ENCODE measurements at places on chromosomes 3 and 15.

GRCh38 chr15:39976291-39977274 lies 42.7 kb downstream of the EIF2AK4 start:
- no peak for DNase-seq
- H3K4me1 ChIP-seq = no peaks in the 10 kb centered on the region
- H3K27ac ChIP-seq = no peak overlapping the region
- no peaks in the 10 kb centered on the region for H3K27me3 ChIP-seq
- H3K4me3 ChIP-seq = peak overlapping the region; percentile 61

DNA sequence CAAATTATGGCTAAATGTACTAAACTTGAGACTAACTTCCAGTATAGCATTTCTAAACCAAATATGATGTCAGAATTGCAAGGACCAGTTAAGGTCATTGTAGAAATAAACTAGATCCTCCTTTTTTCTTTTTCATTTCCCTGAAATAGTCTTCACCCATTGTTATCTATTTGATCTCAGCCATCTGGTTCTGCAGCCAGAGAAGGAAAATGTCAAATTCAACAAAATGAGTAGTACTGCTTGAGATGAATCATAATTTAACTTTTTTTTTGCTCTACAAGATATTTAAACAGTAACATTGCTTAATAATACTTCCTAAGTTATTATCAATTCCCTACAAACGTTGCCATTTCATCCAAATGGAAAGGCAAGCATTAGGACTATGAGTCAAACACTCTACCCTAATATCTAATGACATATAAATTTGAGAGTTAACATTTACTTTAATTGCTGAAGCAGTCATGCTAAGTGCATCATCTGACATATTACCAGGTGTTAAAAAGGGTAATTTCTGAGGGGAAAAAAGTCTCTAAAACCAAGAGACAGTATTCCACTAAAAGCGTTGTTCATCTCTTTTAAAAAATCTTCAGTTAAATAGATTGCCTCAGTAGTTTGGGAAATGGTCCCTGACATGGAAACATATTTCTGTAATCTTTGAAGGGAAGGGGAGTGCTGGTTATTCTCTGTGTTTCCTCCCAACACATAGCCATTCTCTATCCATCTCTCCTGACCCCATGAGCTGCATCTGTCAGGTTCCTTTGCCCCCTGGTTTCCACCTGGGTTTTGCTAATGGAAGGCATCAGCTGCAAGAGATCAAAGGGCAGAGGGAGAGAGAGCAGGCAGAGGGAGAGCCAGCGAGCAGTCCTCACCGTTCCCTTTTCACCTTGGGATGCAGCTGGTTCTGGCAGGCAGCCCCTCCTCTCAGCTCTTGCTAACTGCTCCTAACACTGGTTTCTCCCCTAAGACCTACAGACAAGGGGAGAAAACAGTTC lies 138.5 kb downstream of the ARPP21 start:
- no peak for DNase-seq
- no peaks in the 10 kb centered on the region for H3K36me3 ChIP-seq
- H3K4me1 ChIP-seq = no peaks in the 10 kb centered on the region
- H3K4me3 ChIP-seq = no peak overlapping the region
- no peak overlapping the region for H3K27ac ChIP-seq

- H3K27ac ChIP-seq = no peak overlapping the region
- H3K27me3 ChIP-seq = no peaks in the 10 kb centered on the region
- H3K36me3 ChIP-seq = no peaks in the 10 kb centered on the region
- DNase-seq = no peak
- H3K4me1 ChIP-seq = no peaks in the 10 kb centered on the region
- H3K4me3 ChIP-seq = no peak overlapping the region
These were observed 334.0 kb upstream of the KCNMB2 start for GRCh38 chr3:178202194-178202593.

- H3K27ac ChIP-seq = no peak overlapping the region
- H3K4me3 ChIP-seq = no peak overlapping the region
- no peaks in the 10 kb centered on the region for H3K36me3 ChIP-seq
These were observed 70.5 kb upstream of the SEC13 start for GRCh38 chr3:10391391-10391790.

- DNase-seq = no peak
- no peaks in the 10 kb centered on the region for H3K4me1 ChIP-seq
- H3K27me3 ChIP-seq = no peaks in the 10 kb centered on the region
- no peak overlapping the region for H3K27ac ChIP-seq
These were observed 17.6 kb upstream of the FRMD4B start for GRCh38 chr3:69403454-69403853.

DNA sequence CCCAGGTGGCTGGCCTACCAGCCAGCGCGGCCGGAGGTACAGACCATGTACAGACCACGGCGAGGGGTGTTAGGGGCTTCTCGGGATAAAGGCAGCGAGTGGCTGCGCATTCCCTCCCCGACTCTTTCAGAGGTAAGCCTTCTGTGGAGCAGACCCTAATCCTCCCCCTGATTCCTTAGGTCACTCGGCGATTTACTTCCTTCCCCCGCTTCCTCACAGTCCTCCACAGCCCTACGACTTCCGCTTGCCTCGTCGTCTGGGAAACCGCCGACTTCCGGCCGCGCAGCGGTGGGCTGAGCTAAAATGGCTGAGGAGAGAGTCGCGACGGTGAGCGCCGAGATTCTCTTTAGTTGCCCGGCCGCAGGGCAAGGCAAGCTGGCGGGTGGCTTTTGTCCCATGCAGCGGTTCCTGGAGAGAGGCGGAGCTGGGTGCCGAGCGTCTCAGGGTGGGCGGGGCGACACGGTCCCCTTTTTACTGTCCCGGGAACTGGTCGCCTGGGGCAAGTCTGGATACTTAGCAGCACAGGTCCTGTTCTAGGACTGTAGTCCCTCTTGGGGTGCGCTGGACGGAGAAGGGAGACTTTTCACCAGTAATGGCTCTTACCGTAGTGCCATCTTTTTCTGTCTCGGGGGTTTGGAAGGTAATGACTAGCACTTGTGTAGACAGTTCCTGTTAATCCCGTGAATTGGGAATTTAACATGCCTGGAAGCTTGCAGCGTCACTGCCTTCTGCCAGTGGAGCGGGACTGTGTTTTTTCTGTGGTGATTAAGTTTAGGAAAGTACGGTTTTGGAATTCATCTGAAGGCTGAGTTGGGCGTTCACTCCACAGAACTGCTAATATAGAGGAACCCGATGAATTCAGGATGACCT lies at the start of the genes BBS4 and HIGD2B:
Gene BBS4, plus strand, starts transcription at position 283 of the 870 bp plus-strand sequence. Its CDS starts 21 bp downstream, at position 304.
Gene HIGD2B, minus strand, starts transcription at position 258 of the 870 bp plus-strand sequence. CDS start 9,808 bp downstream, outside the sequence.
- no peaks in the 10 kb centered on the region for H3K36me3 ChIP-seq
- DNase-seq = peak; percentile 96
- peaks cover 2% of the 10 kb centered on the region for H3K4me1 ChIP-seq

- no peak overlapping the region for H3K27ac ChIP-seq
- peaks cover 33% of the 10 kb centered on the region for H3K36me3 ChIP-seq
- DNase-seq = peak; percentile 31
- no peak overlapping the region for H3K4me3 ChIP-seq
- peaks cover 11% of the 10 kb centered on the region for H3K4me1 ChIP-seq
These were observed 939 bp upstream of the ULK3 start for GRCh38 chr15:74843891-74844299.

- H3K36me3 ChIP-seq = no peaks in the 10 kb centered on the region
- no peak overlapping the region for H3K4me3 ChIP-seq
- DNase-seq = no peak
- H3K4me1 ChIP-seq = peaks cover 3% of the 10 kb centered on the region
- no peak overlapping the region for H3K27ac ChIP-seq
- no peaks in the 10 kb centered on the region for H3K27me3 ChIP-seq
These were observed 21.2 kb upstream of the NOX5 start for GRCh38 chr15:68993276-68993675.

DNA sequence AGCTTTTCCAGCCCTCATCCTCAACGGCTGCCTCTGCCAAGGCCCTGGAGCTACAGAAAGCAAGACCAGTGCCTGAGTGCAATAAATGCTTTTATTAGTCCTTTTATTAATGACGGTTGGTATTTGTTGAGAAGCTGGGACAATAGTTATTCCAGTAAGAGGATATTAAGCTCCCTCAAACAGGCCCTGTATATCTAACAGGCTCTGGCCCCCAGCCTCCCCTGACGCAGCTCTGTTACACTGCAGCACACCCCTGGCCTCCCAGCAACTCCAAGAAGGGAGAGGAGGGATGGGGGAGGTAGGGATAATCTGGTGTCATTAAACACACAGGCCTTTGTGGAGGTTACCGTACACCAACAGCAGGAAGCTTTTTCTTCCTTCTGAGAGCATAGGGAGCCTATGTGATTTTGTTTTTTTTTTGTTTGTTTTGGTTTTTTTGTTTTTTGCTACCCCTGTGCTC lies 30.8 kb upstream of the MAGEF1 start:
- peaks cover 24% of the 10 kb centered on the region for H3K4me1 ChIP-seq
- H3K36me3 ChIP-seq = no peaks in the 10 kb centered on the region
- H3K27me3 ChIP-seq = no peaks in the 10 kb centered on the region
- H3K27ac ChIP-seq = no peak overlapping the region
- H3K4me3 ChIP-seq = no peak overlapping the region

DNA sequence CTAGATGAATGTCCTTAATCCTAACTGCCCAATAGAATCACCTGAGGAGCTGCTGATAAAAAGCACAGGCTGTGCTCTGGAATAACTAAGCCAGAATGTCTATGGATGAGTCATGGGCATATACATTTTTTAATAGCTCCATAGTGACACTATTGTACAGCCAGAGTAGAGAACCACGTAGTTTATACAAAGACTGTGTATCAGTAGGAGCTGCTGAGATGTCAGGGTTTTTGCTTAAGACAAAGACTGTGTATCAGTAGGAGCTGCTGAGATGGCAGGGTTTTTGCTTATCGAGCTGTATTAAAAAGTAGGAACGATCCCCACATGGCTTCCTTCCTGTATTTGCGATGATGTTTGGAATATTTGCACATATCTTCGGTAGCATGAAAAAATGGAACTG lies 137.4 kb downstream of the SV2B start:
- no peak overlapping the region for H3K27ac ChIP-seq
- no peaks in the 10 kb centered on the region for H3K36me3 ChIP-seq
- no peaks in the 10 kb centered on the region for H3K4me1 ChIP-seq
- H3K27me3 ChIP-seq = no peaks in the 10 kb centered on the region

GRCh38 chr3:29926378-29926777 lies 645.5 kb downstream of the RBMS3 start:
- no peak for DNase-seq
- H3K4me1 ChIP-seq = no peaks in the 10 kb centered on the region

GRCh38 chr3:195065142-195065863 lies 205.7 kb downstream of the XXYLT1 start:
- DNase-seq = no peak
- H3K4me3 ChIP-seq = no peak overlapping the region
- H3K4me1 ChIP-seq = peaks cover 4% of the 10 kb centered on the region
- no peak overlapping the region for H3K27ac ChIP-seq
- no peaks in the 10 kb centered on the region for H3K27me3 ChIP-seq

DNA sequence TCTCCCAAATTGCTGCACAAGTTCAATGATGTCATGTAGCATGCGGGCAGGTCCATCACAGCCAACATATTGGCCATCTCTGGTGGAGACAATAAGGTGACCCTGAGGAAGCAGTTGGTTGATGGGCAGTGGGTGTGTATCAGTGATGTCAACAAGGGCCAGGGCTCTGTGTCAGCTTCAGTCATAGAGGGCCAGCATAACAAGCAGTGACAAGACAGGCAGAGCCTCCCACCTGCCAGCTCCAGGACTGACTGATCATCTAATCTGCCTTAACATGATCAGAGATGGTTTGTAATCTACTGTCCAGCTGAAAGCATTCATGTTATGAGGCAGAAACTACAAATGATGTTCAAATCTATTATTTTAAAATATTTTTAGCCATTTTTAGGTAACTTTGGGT lies 62.3 kb downstream of the GLB1 start:
- peaks cover 6% of the 10 kb centered on the region for H3K36me3 ChIP-seq
- H3K27me3 ChIP-seq = no peaks in the 10 kb centered on the region
- H3K4me1 ChIP-seq = no peaks in the 10 kb centered on the region
- H3K4me3 ChIP-seq = no peak overlapping the region
- no peak for DNase-seq

DNA sequence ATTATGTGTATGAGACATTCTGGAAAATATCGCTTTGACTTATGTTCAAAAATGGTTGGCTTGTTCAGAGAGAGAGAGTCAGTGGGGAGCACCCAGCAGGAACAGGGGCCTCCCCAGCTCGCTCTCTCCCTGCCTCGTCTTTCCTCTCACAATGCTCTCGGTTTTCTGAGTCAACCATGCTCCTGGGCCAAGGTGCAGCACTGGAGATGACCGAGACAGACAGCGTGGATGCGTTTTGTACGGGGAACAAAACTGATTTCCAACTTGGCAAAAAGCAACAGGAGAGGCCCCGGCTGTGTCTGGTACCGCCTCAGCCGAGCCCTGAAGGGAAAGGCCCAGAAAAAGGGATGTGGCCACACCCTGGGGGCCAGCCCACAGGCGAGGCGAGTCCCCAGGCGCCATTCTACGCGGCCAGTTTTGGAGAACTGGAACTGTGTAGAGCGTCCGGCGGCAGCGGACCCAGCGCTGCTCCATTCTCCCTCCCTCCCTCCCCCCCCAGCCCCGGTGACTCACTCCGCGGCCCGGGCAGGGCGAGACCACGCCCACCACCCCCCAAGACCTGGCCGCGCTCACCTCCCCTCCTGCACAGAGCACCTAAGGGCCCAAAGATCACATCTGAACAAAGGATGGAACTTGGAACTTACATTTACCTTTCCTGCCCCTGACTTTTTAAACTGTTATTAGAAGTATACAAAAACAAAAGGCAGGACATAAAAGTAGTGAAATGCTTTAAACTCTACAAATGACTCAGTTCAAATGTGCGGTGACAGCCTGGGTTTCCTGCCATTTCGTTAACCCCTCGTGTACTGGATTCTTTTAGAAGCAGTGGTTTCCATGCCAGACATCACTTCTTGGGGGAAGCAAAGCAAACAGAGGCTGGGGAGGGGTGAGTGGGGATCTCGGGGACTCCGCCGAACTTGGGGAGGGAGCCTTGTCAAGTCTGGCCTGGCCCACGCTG lies 12.7 kb downstream of the ATP10A start:
- H3K36me3 ChIP-seq = no peaks in the 10 kb centered on the region
- DNase-seq = peak; percentile 54
- peak overlapping the region; percentile 3 for H3K27ac ChIP-seq
- H3K4me1 ChIP-seq = peaks cover 10% of the 10 kb centered on the region
- no peaks in the 10 kb centered on the region for H3K27me3 ChIP-seq

GRCh38 chr15:86016750-86017149 lies 62.9 kb upstream of the AGBL1 start:
- no peak for DNase-seq
- no peak overlapping the region for H3K27ac ChIP-seq
- no peak overlapping the region for H3K4me3 ChIP-seq
- H3K27me3 ChIP-seq = no peaks in the 10 kb centered on the region

GRCh38 chr15:40240619-40241221 lies 1.9 kb downstream of the PAK6 start:
- no peak overlapping the region for H3K27ac ChIP-seq
- DNase-seq = no peak
- H3K4me1 ChIP-seq = peaks cover 37% of the 10 kb centered on the region
- no peaks in the 10 kb centered on the region for H3K27me3 ChIP-seq
